ENCODE measurements at places on chromosomes 12 and 14. TPM values are rescaled to one million over a fixed set of nuclear protein-coding genes. Genes with fewer than 3 reads are reported as not detected.

DNA sequence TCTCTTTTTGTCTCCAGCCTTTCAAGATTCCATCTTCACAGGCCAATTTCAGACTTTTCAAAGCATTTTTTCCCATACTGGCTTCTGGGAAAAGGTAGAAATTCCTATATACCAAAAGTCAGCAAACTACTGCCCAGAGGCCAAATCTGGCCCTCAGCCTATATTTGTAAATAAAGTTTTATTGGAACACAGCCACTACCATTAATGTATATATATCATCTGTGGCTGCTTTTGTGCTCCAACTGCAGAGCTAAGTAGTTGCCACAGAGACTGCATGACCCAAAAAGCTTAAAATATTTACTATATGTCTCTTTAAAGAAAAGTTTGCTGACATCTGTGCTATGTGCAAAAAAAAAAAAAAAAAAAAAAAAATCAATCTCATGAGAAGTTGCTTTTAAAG is 76.3 kb downstream of the KSR2 start:
- no peak overlapping the region for H3K4me3 ChIP-seq
- H3K36me3 ChIP-seq: no peaks in the 10 kb centered on the region
- no peaks in the 10 kb centered on the region for H3K27me3 ChIP-seq
- DNase-seq: no peak
- no peaks in the 10 kb centered on the region for H3K4me1 ChIP-seq
- no peak overlapping the region for H3K27ac ChIP-seq

GRCh38 chr12:117599849-117600248 is 238.4 kb upstream of the NOS1 start:
- no peaks in the 10 kb centered on the region for H3K4me1 ChIP-seq
- H3K27me3 ChIP-seq: peaks cover 13% of the 10 kb centered on the region
- H3K36me3 ChIP-seq: no peaks in the 10 kb centered on the region
- DNase-seq: no peak
- no peak overlapping the region for H3K27ac ChIP-seq

KLHL33 gene
- 0.14 TPM for total RNA-seq

DNA sequence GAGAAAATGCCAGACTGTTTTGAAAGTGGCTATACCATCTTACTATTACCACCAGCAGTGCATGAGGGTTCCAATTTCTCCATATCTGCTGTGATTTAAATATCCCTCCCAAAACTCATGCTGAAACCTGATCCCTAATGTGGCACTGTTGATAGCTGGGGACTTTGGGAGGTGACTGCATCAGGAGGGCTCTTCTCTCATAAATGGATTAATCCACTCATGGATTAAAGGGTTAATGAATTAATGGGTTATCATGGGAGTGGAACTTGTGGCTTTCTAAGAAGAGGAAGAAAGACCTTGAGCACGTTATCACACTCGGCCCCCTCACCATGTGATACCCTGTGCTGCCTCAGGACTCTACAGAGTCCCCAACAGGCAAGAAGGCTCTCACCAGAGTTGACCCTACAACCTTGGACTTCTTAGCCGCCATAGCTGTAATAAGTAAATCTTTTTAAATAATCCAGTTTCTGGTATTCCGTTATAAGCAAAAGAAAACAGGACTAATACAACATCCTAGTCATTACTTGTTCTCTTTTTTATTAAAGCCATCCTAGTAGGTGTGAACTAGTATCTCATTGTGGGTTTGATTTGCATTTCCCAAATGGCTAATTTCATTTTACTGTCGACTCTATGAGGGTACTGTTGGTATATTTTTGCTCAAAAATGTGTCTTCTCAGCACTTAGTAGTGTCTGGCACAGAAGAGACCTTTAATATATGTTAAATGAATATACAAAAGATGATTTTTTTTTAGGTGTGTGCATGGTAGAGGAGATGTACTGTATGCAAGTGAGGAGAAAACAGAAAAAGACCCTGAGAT is 14.3 kb downstream of the PPP1R12A start:
- H3K36me3 ChIP-seq: no peaks in the 10 kb centered on the region
- no peaks in the 10 kb centered on the region for H3K27me3 ChIP-seq
- no peak for DNase-seq
- H3K4me3 ChIP-seq: no peak overlapping the region
- H3K27ac ChIP-seq: no peak overlapping the region

- no peak for DNase-seq
- H3K4me3 ChIP-seq: no peak overlapping the region
- H3K36me3 ChIP-seq: no peaks in the 10 kb centered on the region
- H3K27ac ChIP-seq: no peak overlapping the region
- no peaks in the 10 kb centered on the region for H3K27me3 ChIP-seq
- no peaks in the 10 kb centered on the region for H3K4me1 ChIP-seq
Observed at GRCh38 chr12:25914551-25914950, 43.9 kb upstream of the RASSF8 start.

- no peak for DNase-seq
- no peaks in the 10 kb centered on the region for H3K36me3 ChIP-seq
- peaks cover 21% of the 10 kb centered on the region for H3K27me3 ChIP-seq
- H3K4me3 ChIP-seq: no peak overlapping the region
- peaks cover 6% of the 10 kb centered on the region for H3K4me1 ChIP-seq
Observed at GRCh38 chr12:131510431-131510830, 200.5 kb upstream of the SFSWAP start.

GRCh38 chr14:55975281-55975910 is 142.8 kb upstream of the PELI2 start:
- H3K4me1 ChIP-seq: no peaks in the 10 kb centered on the region
- no peak overlapping the region for H3K4me3 ChIP-seq
- H3K36me3 ChIP-seq: no peaks in the 10 kb centered on the region
- H3K27ac ChIP-seq: no peak overlapping the region

GRCh38 chr12:57296291-57296690 is 45.3 kb upstream of the STAC3 start:
- H3K36me3 ChIP-seq: peaks cover 80% of the 10 kb centered on the region
- H3K4me3 ChIP-seq: no peak overlapping the region
- no peaks in the 10 kb centered on the region for H3K27me3 ChIP-seq

- peaks cover 7% of the 10 kb centered on the region for H3K4me1 ChIP-seq
- no peak overlapping the region for H3K27ac ChIP-seq
- no peak for DNase-seq
- no peaks in the 10 kb centered on the region for H3K36me3 ChIP-seq
Observed at GRCh38 chr12:57010627-57011247, 4.4 kb upstream of the ZBTB39 start.

ARID4A gene
- 19.0 TPM for total RNA-seq

DNA sequence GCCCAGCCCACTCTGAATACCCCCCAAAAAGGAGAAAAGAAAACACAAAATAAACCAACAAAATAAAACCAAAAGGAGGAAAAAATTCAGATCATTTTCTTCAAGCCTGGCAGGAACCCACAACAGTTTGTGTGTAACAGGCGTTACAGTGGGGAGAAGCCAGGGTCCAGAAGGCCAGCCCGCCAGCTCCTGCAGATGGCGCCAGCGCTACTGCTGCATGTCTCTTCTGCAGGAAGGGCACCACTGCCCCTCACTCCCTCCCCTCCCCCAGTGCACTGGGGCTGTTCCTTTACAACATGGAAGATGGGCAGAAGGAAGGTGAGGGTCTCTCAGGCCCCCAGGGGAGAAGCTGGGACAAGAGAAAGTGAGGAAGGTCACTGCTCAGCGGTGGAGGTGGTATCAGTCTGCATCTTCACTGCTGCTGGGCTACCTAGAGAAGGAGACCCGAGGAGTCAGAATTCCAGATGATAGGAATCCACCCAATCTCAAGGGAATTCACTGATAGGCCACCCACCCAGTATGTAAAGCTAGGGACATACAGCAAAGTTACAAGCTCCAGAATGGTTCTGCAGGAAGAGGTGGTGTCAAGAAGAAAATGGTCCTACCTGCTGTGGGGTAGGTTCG is 2.3 kb upstream of the NOP2 start:
- H3K36me3 ChIP-seq: peaks cover 99% of the 10 kb centered on the region
- peak overlapping the region; percentile 46 for H3K27ac ChIP-seq

DNA sequence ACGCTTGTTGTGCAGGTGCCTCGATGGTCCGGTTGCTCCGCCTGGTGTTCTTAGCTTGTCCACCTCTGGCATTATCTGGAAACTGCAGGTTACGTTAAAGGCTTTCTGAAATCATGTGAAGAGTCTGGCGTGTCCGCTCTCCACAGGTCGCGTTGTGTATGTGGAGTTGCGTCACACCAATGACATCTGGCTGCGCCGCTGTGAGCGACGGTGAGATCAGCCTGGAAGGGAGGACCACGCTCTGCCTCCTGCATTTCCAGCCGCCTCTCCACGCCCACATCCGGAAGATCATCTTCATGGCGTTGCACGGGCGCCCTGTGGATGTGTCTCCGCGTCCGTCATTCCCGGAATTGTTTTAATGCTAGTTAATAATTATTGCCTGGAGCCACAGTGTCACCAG is 50.6 kb upstream of the GALNT9 start:
- no peak overlapping the region for H3K27ac ChIP-seq
- peaks cover 29% of the 10 kb centered on the region for H3K27me3 ChIP-seq
- DNase-seq: no peak
- no peak overlapping the region for H3K4me3 ChIP-seq
